Muscle of back (tissue), 13 donors: ENCODE measurements at places on chromosomes 11 and 22. TPM values are rescaled to one million over a fixed set of nuclear protein-coding genes. Genes with fewer than 3 reads are reported as not detected.

Gene TRIM77
- not detected for polyA plus RNA-seq

Gene CHST1
- 17.9 TPM for polyA plus RNA-seq

Gene KDM4F
- polyA plus RNA-seq = not detected

Gene OR10A2
- polyA plus RNA-seq = not detected

Gene KRTAP5-11
- not detected for polyA plus RNA-seq

Gene GDPD4
- polyA plus RNA-seq = 0.30 TPM

Gene TSKU
- 32.4 TPM for polyA plus RNA-seq

Gene B3GAT1
- 0.48 TPM for polyA plus RNA-seq

Gene OR52D1
- not detected for polyA plus RNA-seq

Gene WBP2NL
- 1.3 TPM for polyA plus RNA-seq

Gene EIF3M
- 350 TPM for polyA plus RNA-seq

Gene INPP5J
- polyA plus RNA-seq = 1.4 TPM

Gene RIN1
- 6.0 TPM for polyA plus RNA-seq

Gene C11orf21
- 2.2 TPM for polyA plus RNA-seq

Gene MMP8
- polyA plus RNA-seq = 0.13 TPM
